ENCODE measurements at places on chromosomes 7 and 10.

DNA sequence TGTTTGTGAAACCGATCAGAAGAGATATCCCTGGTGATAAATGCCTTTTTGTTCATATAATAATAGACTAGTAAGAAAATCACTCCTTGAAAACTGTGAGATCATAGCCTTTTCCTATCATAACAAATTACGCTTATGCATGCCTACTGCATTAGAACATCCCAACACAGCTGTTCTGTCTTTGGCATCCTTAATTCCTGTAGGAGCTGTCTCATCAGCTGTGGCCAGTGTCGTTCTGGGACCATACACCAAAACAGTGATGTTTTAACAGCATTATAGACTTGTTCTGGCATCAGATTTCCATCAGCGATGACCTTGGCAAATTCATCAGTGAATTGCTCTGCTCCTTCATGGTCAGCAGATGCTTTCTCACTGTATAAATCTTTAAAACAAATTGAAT is 423.6 kb upstream of the LRGUK start:
- no peak for DNase-seq

GRCh38 chr10:48612236-48612943 is 7.5 kb upstream of the ARHGAP22 start:
- no peak for DNase-seq

- DNase-seq = no peak
Observed at GRCh38 chr7:79377097-79377496, 76.4 kb downstream of the MAGI2 start.

DNA sequence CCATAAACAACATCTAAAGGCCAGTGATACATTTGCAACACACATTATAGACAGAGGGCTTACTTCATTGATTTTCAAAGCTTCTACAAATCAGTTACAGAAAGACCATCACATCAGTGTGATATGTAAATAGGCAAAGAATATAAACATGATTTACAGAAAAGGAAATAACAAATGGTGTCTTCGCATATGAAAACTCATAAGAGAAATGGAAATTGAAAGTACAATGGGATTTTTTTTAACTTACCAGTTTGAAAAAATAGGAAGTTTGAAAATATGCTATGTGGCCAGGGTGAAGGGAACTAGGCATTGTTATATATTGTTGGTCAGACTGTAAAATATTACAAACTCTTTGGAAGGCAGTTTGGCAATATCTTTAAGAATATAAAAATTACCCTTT is 27.3 kb downstream of the SEC23IP start:
- DNase-seq = no peak

- no peak for DNase-seq
Observed at GRCh38 chr7:4631380-4632179, 50.5 kb upstream of the FOXK1 start.

- DNase-seq = no peak
Observed at GRCh38 chr10:56028298-56029132, 332.5 kb downstream of the ZWINT start.

- DNase-seq = no peak
Observed at GRCh38 chr10:96609510-96609909, 22.7 kb upstream of the TM9SF3 start.

GRCh38 chr7:26070290-26070689 is 81.7 kb upstream of the NFE2L3 start:
- no peak for DNase-seq

GRCh38 chr10:107091126-107091525 is 73.4 kb downstream of the SORCS1 start:
- no peak for DNase-seq

DNA sequence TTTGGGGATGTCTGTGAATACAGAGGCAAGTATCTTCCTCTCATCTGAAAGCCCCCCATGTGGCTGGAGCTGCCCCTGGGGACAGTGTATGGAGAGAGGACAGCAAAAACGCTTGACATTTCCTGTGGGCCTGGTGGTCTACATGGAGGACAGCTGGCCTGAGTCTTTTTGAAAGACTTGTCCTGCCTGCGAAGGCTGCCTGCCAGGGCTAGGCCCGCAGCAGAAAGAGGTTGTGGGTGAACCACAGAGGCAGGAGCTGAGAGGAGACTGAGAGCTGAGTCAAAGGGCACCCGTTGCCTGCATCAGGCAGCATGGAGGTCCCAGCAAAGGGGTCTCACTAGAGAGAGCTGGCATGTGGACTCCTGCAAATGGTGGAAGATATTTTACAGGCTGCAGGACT is 66.4 kb downstream of the KAT6B start:
- DNase-seq = no peak

- DNase-seq = no peak
Observed at GRCh38 chr7:131401194-131401593, 73.5 kb downstream of the MKLN1 start.

DNA sequence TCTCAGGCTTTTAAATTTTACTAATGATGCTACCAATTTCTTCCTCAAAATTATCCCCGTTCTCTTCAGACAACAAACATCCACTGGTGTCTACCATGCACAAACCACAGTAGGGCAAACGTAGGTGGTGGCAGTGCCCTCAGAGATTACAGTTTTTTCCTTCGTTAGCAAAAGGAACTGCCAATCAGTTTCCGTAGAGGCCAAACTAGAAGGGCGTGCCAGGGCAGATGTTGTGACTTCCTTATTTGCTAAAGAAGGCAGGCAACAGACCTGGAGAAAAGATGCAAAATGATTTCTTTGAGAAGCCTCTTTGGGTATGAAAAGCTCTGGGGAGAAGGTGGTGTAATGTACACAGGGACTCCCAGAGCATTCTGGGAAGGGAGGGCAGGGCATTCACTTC is 7.6 kb upstream of the FAM180A start:
- DNase-seq = no peak

- DNase-seq = no peak
Observed at GRCh38 chr10:86063341-86063740, 303.3 kb downstream of the GRID1 start.

- no peak for DNase-seq
Observed at GRCh38 chr7:25549271-25549921, 321.1 kb upstream of the NPVF start.

- DNase-seq = no peak
Observed at GRCh38 chr7:140501966-140502365, 22.7 kb upstream of the MKRN1 start.

- DNase-seq = no peak
Observed at GRCh38 chr7:127504715-127505114, 80.7 kb downstream of the GCC1 start.

- DNase-seq = no peak
Observed at GRCh38 chr7:48118041-48118440, 29.0 kb downstream of the UPP1 start.

GRCh38 chr7:43926798-43927123 is 525 bp downstream of the UBE2D4 start:
- DNase-seq = no peak

GRCh38 chr7:12031186-12031585 is 179.9 kb upstream of the TMEM106B start:
- DNase-seq = no peak

GRCh38 chr7:66970310-66970709 is 25.1 kb downstream of the SBDS start:
- DNase-seq = no peak

DNA sequence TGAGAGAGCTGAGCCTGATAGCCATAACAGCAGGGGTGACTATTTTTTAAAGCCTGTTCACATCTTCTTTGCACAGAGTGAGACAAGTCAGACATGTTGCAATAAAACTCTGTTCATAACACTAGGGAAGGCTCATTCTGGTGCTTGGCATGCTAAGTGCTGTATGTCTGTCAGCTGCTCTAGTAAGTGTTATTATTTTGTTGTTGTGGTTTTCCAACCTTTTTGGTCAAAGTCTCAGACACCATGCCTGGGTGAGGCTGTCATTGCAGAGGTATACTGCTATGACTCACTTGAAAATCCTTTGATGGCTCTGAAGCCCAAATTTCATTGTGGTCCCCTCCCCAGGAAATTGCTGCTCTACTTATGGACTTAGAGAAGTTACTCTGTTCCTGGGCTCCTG is 129.7 kb downstream of the ADRA2A start:
- DNase-seq = no peak

GRCh38 chr10:70967591-70968587 is 79.5 kb upstream of the PCBD1 start:
- no peak for DNase-seq

GRCh38 chr10:128908499-128908898 is 558.5 kb upstream of the MGMT start:
- DNase-seq = no peak

DNA sequence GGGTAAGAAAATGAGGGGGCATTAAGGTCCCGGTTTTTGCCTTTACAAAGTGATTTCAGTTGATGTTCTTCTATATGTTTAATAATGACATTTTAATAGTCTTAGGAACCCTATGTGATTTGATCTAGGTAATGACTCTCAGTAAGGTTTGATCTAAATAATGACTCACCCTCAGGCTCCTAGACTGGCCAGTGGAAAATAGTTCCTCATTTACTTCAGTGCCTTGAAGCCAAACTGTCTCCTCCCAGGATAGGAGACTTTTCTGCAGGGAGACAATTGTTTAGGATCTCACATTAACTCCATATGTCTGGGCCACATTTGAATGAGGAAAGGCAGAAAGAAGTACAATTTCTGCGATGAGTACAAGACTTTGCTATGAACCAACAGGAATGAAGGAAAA is 1331.9 kb downstream of the XPNPEP1 start:
- no peak for DNase-seq

GRCh38 chr10:93503075-93503474 is 6.7 kb downstream of the CEP55 start:
- DNase-seq = no peak

GRCh38 chr10:45000138-45000751 is 478 bp upstream of the ZNF22 start:
- no peak for DNase-seq

GRCh38 chr7:116426428-116427156 is 72.9 kb upstream of the CAV2 start:
- DNase-seq = no peak

DNA sequence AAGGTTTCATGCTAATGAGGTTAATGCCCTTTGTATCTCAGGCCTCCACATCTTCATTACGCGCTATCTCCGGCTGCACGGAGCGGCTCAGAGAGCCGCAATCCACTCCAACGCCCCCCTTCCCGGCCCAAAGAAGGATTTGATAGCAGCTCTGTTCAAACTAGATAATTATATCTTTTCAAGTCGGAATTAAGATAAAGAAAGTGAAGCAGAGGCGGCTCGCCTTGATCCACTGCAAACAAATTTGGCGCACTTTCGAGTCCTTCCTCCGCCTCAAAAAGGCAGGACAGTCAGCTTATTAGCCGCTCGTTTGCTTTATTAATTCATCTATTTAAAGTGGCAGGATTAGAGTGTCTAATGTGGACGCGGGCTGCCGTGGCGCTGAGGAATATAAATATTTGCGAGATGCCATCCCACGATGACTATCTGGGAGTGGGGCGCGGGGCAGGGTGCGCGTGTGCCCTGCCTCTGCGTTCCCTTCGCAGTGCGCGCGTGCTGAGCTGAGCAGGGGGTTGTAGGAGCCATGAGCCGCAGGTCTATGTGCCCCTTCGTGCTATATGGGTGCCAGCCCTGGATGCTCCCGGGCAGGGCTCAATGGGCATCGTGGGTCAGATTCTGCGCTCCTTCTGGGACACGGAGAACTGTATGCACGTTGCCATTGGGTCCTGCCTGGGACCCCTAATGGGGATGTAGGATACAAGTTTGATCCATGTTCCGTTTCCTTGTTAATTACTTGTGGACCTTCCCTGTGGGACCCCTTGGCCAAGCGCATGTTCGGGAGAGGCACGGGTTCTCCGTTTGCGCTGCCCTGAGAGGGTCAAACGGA is 9.0 kb downstream of the EMX2 start:
- DNase-seq = no peak

DNA sequence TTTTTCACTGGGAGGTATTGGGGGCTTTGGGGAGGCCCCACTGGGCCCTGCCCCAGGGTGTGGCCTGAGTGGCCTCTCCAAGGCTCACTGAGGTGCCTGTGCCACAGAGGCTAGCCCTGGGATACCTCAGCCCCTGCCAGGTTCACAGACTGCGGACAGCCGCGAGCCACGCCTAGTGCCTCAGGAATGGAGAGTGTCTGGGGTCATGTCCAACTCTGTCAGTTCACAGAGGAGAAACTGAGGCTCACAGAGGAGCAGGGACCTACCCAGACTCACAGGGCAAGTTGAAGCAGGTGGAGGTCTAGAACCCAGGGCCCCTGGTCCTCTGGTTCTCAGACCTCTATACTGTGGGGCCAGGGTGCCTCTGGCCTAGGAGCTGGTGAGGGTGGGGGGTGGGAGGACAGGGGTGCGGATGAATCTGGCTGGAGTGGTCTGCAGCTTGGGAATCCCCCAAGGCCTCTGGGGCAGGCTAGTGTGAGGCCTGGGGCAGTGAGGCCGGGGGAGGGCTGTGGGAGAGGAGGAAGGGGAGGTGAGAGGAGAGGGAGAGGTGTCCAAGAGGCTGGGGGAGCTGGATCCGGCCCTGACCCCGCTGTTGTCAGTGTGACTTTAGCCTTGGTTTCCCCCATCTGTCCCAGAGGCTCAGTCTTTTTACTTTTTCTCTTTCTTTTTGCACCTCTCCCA is 20.0 kb downstream of the NEURL1 start:
- no peak for DNase-seq

DNA sequence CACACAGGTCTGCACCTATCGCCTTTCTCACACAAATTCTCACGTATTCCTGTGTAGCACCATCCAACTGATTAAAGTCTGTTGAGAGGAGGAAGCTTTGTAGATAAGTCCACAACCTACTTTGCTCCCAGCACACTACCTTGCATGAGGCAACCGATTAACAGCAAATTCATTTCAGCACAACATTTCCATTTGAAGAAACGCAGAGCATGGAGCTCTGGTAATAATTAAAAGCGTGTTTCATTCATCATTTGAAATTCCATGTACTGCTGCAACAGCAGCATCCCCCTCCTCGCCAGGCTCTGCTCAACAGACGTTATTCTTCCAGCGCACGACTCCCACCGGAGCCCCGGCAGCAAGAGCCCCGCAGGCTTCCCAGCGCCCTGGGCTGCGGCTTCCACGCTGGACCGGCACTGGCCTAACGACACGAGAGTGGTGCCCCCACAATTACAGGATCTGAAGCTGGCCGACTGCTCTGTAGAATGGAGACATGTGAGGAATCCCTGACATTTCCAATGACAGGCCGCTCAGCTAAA is 118.8 kb downstream of the DIP2C start:
- no peak for DNase-seq
